ENCODE measurements at places on chromosomes 7 and 10. TPM values are rescaled to one million over a fixed set of nuclear protein-coding genes. Genes with fewer than 3 reads are reported as not detected.

DNA sequence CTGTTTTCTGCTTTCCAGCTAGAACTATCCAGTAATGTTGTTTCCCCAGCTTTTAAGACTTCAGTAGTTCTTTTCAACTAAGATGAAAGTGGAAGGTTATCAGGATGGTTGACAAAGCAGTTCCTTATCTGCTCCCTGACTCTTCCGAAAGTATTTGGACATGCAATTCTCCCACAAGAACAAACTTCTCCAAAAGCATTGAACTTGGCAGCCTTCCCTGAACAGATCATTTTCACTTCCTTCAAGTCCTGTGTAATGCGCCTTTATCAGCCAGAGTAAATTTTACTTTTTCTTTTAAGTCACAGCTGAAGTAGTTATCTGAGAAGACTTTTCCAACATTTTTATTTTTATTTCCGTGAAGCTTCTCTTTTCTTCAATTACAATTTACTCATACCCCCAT, 39.7 kb downstream of the CDC14C start:
- DNase-seq: no peak

DNA sequence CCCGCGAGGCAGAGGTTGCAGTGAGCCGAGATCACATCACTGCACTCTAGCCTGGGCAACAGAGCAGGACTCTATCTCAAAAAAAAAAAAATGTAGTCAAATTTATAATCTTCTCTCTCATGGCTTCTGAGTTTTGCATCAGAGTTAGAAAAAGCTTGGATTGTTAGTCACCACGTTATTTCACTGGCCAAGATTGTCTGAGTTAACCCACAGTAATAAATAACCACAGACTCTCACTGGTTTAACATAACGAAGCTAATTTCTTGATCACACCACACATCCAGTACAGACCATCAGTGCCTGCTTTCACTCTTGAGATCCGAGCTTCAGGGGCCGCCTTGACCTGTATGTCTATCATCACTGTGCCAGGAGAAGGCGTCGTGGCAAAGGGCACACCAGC, 116.8 kb upstream of the JCAD start:
- no peak for DNase-seq

DNA sequence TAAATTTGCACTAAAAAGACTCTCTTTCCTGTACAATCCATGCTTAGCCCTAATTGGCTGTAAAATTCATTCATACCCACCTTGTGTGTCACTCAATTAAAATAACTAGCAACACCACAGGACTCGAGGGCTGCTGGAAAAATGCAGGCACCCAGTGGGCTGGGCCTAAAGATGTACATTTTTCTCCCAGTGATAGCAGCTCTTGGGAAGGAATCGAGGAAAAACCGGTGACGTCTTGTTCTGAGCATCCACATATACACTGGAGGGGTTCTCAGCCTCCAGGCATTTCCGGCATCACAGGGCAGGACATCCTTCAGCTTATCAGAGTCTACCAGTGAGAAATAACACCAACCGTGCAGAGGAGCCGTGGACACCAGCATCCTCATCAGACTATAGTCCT, 85.8 kb upstream of the PITRM1 start:
- no peak for DNase-seq

Gene IMMP2L
- total RNA-seq: 45.2 TPM

- DNase-seq: no peak
Observed at GRCh38 chr10:10956681-10957542, 60.8 kb upstream of the CELF2 start.

DNA sequence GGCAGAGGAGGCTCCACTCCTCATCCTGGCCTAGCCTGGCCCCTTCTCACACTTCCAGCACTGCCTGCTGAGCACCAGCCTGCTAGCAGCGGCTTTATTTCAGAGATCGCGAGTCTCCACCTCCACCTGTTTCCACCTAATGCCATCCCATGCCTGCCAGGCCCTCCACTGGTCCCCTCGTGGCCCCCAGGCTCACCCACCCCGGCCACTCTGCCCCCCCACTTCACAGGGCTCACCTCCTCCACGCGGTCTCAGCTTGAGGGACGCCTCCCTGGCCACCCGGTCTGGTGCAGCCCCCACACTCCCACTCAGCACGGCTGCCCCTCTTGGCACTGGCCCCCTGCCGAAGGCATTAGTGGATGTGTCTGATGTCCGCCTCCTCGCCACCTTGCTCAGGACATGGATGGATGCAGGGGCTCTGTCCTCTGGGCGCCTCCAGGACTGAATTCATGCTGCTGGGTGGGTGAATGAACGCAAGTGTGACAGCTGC, 3.8 kb upstream of the NKX6-2 start:
- DNase-seq: no peak

GRCh38 chr10:3782451-3783315, 2.3 kb downstream of the KLF6 start:
- peak; percentile 74 for DNase-seq

GRCh38 chr10:114283091-114283490, 44.0 kb downstream of the VWA2 start:
- DNase-seq: no peak
